ENCODE measurements at places on chromosomes 5 and 9. TPM values are rescaled to one million over a fixed set of nuclear protein-coding genes. Genes with fewer than 3 reads are reported as not detected.

The PPP1R26 gene
- 15.6 TPM for total RNA-seq

The GKAP1 gene
- 5.7 TPM for total RNA-seq

The GDF9 gene
- 0.76 TPM for total RNA-seq

The PCAT7 gene
- total RNA-seq = 12.8 TPM

The CNTFR gene
- 2.1 TPM for total RNA-seq

The PCDHA11 gene
- 4.5 TPM for total RNA-seq

The TTC23L gene
- 0.07 TPM for total RNA-seq

The GFRA3 gene
- total RNA-seq = 1.6 TPM

GRCh38 chr9:10274988-10275387, 337.8 kb downstream of the PTPRD start:
- no peaks in the 10 kb centered on the region for H3K27me3 ChIP-seq
- H3K4me3 ChIP-seq = no peak overlapping the region
- no peaks in the 10 kb centered on the region for H3K4me1 ChIP-seq

DNA sequence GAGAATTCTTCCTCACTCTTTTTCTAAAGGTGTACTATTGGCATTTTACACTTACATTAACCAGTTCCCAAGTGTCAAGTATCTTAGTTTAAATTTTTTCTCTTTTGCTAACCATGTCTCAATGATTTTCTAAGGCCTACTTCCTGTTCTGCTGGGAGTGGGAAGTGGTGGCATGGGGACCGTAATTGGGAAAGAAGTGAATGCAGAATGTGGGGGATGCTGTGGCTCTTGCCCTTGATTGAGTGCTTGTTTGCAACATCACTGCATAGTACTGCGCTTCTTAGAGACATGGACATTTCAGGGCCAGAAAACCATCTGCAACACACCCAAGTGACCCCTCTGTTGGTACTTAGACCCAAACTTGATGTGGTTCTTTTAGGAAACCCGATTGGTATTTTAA, 32.8 kb downstream of the MRRF start:
- H3K4me3 ChIP-seq = no peak overlapping the region
- H3K27ac ChIP-seq = no peak overlapping the region
- H3K36me3 ChIP-seq = no peaks in the 10 kb centered on the region
- H3K27me3 ChIP-seq = no peaks in the 10 kb centered on the region
- DNase-seq = no peak

GRCh38 chr5:41610386-41610785, 100.0 kb upstream of the PLCXD3 start:
- no peak for DNase-seq
- H3K27ac ChIP-seq = no peak overlapping the region
- H3K36me3 ChIP-seq = no peaks in the 10 kb centered on the region

DNA sequence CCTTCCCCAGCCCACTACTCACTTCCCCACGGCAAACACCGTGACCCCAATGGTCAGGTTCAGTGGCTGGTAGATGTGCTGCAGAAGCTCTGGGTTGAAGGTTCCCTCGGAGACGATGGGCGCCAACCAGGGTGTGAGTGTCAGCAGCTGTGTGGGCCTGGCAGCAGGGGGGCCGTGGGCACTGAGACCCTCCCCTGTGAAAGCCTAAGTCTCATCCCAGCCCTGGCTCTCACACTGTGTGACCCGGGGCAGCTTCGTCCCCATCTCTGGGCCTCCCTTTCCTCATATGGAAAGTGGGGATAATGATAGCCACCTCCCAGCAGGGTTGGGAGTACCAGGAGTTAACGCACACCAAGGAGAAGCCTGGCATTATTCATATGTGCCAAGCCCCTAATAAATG, 8.6 kb downstream of the GBGT1 start:
- no peak for DNase-seq
- H3K36me3 ChIP-seq = no peaks in the 10 kb centered on the region
- no peaks in the 10 kb centered on the region for H3K27me3 ChIP-seq
- no peak overlapping the region for H3K27ac ChIP-seq
- H3K4me1 ChIP-seq = no peaks in the 10 kb centered on the region

DNA sequence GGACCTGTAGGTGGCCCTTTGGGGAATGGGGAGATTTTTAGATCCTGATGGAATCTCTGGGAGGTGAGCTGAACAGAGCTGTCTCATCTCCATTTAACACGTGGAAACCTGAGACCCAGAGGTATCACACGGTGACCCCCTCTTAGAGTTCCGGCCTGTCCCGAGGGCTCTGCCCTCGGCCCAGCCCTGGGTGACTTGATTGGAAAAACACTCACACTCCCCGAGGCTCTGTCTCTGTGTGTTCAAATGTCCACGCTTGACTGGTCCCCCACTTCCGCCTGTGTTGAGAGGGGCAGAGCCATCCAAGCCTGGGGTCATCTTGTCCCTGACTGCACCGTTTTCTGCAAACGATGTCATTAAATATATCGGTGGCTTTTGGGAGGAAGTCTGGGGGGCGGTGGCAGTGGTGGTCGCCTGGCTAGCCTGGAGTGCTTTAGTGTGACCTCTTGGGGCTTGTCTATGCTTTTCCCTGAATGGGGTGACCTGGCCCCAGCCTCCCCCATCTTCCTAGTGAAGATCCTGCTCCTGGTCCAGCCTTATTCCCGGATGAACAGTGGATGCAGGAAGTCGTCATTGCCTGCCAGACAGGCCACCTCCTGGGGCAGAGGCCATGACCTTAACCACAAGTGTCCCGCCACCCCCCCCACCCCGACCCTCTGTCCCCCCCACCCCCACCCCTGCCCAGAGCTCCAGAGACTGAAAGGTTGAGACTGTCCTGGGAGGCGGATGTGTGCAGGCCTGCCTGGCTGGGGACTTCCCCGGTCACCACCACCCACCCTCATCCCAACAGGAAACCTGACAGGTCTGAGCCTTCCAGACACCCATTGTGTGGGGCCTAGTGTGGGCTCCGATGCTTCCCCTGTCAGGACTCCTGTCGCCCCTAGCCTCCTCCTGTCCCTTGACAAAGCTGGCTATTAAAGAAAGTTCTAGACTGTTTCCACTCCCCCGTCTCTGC, 5.3 kb upstream of the DAB2IP start:
- DNase-seq = no peak
- H3K36me3 ChIP-seq = no peaks in the 10 kb centered on the region
- H3K4me1 ChIP-seq = peaks cover 19% of the 10 kb centered on the region
- no peak overlapping the region for H3K27ac ChIP-seq
- no peak overlapping the region for H3K4me3 ChIP-seq
- H3K27me3 ChIP-seq = no peaks in the 10 kb centered on the region

DNA sequence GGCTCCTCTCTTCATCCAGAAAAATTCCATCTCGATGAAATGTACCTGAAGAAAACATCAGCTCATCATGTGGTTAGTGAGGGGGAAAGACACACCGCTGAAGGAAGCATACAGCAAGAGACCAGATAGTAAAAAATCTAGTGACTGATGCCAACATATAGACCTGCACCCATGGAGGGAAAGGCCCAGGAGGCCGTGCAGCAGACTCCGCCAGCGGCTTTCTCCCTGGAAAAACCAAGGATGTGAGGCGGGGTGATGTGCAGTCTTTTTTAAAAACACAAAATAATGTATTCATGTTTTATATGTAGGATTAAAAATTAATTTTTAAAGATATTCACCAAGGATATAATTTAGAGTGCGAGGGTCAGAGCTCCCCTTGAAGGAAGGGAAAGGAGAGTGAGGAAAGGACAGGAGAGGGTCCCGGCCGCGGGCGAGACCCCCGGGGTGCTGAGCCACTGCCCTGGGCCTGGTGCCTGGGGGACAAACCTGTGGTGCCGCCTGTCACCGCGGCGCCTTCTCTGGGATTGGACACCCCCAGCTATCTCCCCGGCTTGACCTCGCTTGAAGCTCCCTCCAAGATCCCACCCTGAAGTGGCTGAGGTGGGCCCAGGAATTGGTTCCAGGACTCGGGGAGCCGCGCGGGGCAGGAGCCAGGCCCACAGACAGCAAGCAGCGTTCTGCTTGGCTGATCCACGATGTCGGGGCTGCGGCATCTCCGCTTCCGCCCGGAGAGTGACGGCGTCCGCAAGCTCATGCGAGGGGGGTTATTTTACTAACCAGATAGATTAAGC, 12.1 kb upstream of the UNC5A start:
- DNase-seq = no peak
- no peaks in the 10 kb centered on the region for H3K36me3 ChIP-seq
- peaks cover 33% of the 10 kb centered on the region for H3K27me3 ChIP-seq
- H3K4me3 ChIP-seq = no peak overlapping the region

DNA sequence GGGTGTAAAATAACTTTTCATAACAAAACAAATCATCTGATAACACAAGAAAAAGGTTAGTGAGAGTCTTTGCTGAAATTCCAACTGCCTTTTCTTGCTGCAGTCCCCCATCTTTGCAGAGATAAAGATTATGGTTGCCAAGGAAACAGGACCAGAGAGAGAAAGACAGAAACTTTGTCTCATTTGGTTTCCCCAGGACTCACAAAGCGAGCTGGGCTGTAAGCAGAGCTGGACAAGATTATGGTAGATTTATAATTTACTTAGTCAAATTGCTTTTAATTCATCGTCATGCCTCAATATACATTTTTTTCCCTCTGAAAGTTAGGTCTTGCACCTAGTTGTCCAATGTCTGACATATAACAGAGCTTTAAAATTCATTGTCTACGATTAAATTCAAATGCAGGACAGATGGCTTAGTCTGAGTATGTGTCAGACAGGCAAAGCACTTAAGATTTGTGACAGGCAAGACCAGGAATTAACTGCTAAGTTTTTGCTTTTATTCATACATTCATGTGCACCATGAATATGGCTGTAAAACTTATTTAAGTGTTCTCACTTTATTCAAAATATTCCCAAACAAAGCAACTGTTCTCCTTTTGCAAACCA, 17.4 kb downstream of the ENC1 start:
- H3K36me3 ChIP-seq = no peaks in the 10 kb centered on the region
- H3K4me1 ChIP-seq = peaks cover 15% of the 10 kb centered on the region
- DNase-seq = no peak
- no peaks in the 10 kb centered on the region for H3K27me3 ChIP-seq
- H3K4me3 ChIP-seq = no peak overlapping the region

- DNase-seq = no peak
- no peaks in the 10 kb centered on the region for H3K36me3 ChIP-seq
- H3K4me1 ChIP-seq = no peaks in the 10 kb centered on the region
- H3K27ac ChIP-seq = no peak overlapping the region
- H3K4me3 ChIP-seq = no peak overlapping the region
Observed at GRCh38 chr5:55406292-55406691, 98.5 kb downstream of the MTREX start.

GRCh38 chr9:126754436-126755316, 50.2 kb upstream of the ZBTB43 start:
- H3K4me3 ChIP-seq = no peak overlapping the region
- H3K27me3 ChIP-seq = no peaks in the 10 kb centered on the region
- H3K4me1 ChIP-seq = no peaks in the 10 kb centered on the region

DNA sequence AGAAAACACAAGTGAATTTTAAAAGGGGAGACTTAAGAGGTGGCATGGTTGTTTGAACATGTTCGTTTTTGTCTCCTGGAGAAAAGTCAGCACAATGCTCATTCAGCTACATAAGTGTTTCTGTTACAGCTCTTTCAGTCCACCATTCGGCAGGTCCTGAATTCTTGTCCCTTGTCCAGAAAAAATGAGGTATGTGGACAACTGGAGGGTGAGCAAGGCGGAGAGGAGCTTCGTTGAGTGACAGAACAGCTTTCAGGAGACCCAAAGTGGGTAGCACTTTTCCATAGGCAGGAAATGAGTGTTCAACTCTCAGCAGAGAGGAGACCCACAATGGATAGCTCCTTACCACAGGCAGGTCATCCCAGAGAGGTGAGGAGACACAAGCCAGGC, 4.9 kb downstream of the PDCD1LG2 start:
- H3K4me1 ChIP-seq = no peaks in the 10 kb centered on the region
- no peak overlapping the region for H3K27ac ChIP-seq
- H3K36me3 ChIP-seq = no peaks in the 10 kb centered on the region
- no peak for DNase-seq
- no peak overlapping the region for H3K4me3 ChIP-seq

- no peaks in the 10 kb centered on the region for H3K36me3 ChIP-seq
- H3K27me3 ChIP-seq = no peaks in the 10 kb centered on the region
- no peak overlapping the region for H3K27ac ChIP-seq
- DNase-seq = no peak
- H3K4me1 ChIP-seq = no peaks in the 10 kb centered on the region
- H3K4me3 ChIP-seq = no peak overlapping the region
Observed at GRCh38 chr9:132639322-132639721, 30.5 kb downstream of the DDX31 start.

DNA sequence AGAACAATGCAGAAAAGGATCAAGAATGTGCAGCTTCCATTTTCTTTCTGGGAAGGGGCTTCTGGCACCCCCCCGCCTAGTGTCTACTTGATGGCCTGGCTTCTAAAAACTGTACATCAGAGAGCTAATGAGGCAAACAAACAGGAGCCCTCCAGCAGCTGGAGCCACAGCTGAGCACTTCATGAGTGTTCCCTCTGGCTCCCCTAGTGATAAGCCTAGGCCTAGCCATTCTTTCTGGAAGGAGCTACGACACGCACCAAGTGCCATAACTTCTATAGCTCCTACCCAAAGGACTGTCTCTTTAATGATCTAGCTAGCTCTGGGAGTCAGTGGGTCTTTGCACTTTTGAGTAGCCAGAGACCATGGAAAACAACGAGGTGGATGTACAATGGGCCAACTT, 66.1 kb downstream of the DNAH5 start:
- no peaks in the 10 kb centered on the region for H3K27me3 ChIP-seq
- no peaks in the 10 kb centered on the region for H3K36me3 ChIP-seq
- no peak overlapping the region for H3K4me3 ChIP-seq
- H3K4me1 ChIP-seq = no peaks in the 10 kb centered on the region

DNA sequence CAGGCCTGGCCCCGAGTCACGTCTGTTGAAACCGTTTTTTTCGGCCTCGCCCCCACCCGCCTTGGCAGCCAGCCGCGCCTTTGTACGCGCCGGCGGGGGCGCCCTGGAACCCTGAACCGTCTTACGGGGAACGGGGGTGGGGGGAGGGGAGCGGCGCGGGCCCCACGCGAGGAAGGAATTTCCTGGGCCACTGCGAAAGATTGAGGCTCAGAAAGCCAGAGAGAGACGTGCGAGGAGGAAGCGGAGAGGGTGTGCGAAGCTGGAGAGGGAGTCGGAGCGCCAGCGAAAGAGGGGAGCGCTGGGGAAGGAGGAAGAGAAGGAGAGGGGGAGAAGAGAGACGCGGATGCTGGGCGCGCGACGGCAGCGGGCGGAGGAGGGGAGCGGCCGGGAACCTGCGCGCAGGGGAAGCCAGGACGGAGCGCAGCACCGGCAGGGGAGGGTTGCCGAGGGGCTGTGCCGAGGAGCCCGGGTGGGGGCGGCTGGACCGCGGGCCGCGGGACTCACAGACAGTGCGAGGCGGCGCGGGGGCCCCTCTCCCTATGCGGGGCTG, 4.6 kb upstream of the PRDM12 start:
- no peaks in the 10 kb centered on the region for H3K36me3 ChIP-seq
- DNase-seq = no peak
- peaks cover 17% of the 10 kb centered on the region for H3K4me1 ChIP-seq
- H3K27me3 ChIP-seq = peaks cover 98% of the 10 kb centered on the region
- H3K4me3 ChIP-seq = no peak overlapping the region

GRCh38 chr5:79255786-79256557, 20.0 kb downstream of the JMY start:
- H3K36me3 ChIP-seq = no peaks in the 10 kb centered on the region
- peak; percentile 59 for DNase-seq
- H3K4me3 ChIP-seq = no peak overlapping the region
- H3K4me1 ChIP-seq = peaks cover 3% of the 10 kb centered on the region
- H3K27ac ChIP-seq = no peak overlapping the region
- H3K27me3 ChIP-seq = no peaks in the 10 kb centered on the region

- H3K4me3 ChIP-seq = peak overlapping the region; percentile 75
- peaks cover 14% of the 10 kb centered on the region for H3K4me1 ChIP-seq
- H3K36me3 ChIP-seq = no peaks in the 10 kb centered on the region
- H3K27ac ChIP-seq = peak overlapping the region; percentile 87
- DNase-seq = no peak
Observed at GRCh38 chr9:2013743-2014475, 1.2 kb upstream of the SMARCA2 start.
